CD4-positive, alpha-beta T cell treated with Interferon alpha-2 for 1 hour (primary cell): ENCODE measurements at places on chromosomes 1 and 21.

DNA sequence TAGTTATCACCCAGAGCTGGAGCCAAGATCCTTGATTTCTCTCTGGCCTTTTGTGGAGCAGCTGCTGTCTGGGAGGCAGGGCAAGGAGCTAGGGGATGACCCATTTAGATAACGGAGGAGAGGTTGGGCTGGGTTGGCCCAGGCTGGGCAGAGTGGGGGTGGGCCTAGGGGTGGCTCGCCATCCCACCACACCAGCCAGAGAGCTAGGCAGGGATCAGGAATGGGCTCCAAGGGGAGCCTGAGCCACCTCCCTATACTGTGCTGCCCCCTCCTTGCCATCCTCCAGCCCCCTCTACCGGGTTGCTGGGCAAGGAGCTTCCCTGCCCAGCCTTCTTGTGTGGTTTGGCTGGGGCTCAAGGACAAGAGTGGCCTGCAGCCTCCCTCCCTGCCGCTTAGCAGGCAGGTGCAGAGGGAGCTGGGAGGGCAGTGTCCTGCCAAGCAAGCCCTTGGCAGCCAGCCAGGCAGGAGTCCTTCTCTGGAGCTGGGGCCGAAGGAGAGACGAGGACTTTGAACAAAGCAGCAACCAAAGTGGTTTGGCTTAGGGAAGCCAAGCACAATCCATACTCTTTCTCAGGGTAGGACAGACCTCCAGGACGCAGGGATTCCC is 4.1 kb downstream of the NUAK2 start:
- DNase-seq = no peak

GRCh38 chr1:78718566-78718965 is 68.9 kb downstream of the IFI44 start:
- DNase-seq = no peak

DNA sequence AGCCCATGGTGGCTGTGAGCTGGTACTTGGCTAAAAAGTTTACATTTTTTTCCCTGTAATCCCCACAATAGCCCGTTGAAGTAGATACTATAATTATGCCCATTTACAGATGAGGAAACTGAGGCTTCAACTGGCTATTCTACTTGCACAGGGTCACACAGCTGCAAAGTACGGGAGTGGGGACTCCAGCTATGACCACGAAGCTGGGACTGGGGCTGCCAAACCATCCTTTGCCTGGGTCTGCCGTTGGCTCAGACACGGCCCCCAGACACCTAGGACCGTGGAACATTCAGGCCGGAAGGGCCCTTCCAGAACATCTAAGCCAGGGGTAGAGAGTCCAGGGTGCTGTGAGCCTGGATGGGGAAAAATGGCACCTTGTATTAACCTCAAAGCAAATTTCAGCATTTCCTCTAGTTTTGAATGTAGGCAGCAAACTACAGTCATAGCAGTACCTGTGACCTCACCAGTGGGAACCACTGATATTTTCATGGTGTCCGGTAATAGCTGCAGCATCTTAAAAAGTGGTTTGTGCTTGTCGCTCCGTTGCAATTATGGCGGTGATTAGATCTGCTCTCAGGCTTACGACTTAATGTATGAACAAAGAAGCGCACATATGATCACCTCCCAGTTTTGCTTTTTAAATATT is 4.3 kb downstream of the TP73 start:
- no peak for DNase-seq

- DNase-seq = no peak
Measured at GRCh38 chr1:66351478-66351877, 182.5 kb upstream of the SGIP1 start.

GRCh38 chr21:37848721-37849490 is 67.4 kb downstream of the KCNJ6 start:
- DNase-seq = no peak

GRCh38 chr21:44892536-44893277 is 19.2 kb upstream of the PTTG1IP start:
- DNase-seq = peak; percentile 84

- no peak for DNase-seq
Measured at GRCh38 chr1:181759481-181759880, 276.2 kb downstream of the CACNA1E start.

DNA sequence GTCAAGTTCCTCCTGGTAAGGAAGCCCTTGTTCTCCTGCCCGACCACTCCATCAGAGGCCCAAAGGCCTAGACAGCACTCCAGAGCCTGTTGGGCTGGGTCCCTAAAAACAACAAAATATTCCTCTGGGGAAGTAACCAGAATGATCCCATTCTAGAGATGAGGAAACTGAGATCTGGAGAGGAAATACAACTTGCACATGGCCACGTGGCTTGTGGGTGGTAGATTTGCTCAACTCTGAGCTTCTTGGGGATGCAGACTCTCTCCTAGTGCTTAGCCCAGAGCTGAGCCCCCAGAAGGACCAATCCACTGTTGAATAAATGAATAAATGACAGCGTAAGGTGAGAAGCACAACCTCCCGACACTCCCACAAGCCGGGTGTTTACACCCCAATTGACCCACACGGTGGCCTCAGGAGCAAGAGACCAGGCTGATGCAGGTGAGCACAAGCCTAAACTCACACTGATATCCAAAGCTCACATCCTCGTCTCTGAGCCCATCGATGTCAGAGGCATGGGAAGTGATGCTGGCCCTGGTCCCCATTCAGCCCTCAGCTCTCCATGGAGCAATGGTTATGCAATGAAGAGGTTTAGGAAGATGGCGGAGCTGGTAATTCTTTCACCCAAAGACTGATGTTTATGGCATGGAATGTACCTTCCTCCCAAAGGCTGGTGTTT is 172.5 kb upstream of the EDN2 start:
- no peak for DNase-seq

DNA sequence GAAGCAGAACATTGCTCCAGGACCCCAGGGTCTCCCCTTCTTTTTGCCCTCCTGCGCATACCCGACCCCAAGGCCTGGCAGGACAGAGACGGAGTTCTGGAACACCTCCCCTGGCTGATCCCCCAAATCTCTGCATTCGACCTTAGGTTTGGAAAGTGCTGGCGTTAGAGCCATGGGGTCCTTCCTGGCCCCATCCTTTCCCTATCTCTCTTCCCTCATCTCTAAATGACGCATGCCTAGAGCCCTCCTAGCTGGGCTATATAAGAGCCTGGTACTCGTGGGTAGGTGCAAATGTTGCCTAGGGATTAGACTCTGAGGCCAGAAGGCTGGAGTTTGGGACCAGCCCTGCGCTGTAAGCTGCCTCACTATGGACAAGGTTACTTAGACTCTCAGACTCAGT is 16.6 kb downstream of the SLC26A9 start:
- DNase-seq = no peak

GRCh38 chr1:211126622-211127021 is 7.3 kb downstream of the KCNH1 start:
- DNase-seq = no peak

DNA sequence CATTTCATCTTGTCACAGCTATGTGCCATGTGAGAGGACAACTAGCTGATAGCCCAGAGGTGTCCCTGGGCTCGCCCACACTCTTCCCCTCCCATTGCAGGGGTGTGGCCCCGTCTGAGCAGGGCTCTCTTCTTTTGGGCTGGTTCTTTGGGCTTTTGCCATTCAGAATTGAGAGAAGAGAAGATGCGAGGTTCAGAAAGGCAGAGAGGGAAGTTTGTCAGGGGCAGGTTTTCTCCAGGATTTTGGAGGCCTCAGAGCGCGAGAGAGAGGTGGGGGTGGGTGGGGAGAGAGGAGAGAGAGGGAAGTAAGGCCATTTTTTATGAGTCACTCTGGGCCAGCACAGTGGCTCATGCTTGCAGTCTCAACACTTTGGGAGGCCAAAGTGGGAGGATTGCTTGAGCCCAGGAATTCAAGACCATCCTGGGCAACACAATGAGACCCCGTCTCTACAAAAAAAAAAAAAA is 5.2 kb downstream of the IFI6 start:
- no peak for DNase-seq

GRCh38 chr1:57910305-57910704 is 486.4 kb upstream of the DAB1 start:
- no peak for DNase-seq

GRCh38 chr1:29355375-29355774 is 119.1 kb downstream of the PTPRU start:
- no peak for DNase-seq

DNA sequence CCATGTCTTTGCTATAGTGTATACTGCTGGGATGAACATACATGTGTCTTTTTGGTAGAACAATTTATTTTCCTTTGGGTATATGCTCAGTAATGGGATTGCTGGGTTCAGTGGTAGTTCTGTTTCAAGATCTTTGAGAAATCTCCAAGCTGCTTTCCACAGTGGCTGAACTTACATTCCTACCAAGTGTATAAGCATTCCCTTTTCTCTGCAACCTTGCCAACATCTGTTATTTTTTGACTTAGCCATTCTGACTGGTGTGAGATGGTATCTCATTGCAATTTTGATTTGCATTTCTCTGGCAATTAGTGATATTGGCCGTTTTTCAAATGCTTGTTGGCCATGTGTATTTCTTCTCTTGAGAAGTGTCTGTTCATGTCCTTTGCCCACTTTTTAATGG is 37.5 kb upstream of the ANGPTL1 start:
- DNase-seq = no peak

GRCh38 chr1:41790351-41790750 is 128.4 kb downstream of the HIVEP3 start:
- no peak for DNase-seq

DNA sequence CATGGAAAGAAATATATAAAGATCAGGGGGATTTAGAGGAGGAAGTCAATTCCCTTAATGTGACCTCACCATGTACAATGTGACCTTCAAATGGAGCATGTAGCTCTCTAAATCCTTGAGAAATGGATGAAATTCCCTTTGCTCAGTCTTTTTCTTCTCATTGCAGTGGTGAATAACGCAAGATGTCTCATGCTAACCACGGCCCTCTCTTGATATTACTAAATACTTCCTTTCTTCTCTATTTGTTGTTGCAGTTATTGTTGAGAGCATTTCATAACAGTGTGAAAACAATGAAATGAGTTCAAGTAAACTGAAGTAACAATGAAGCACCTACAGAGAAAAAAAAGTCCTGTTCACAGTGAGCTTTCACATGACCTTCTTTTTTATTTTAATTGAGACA is 55.6 kb downstream of the ZNF281 start:
- no peak for DNase-seq

DNA sequence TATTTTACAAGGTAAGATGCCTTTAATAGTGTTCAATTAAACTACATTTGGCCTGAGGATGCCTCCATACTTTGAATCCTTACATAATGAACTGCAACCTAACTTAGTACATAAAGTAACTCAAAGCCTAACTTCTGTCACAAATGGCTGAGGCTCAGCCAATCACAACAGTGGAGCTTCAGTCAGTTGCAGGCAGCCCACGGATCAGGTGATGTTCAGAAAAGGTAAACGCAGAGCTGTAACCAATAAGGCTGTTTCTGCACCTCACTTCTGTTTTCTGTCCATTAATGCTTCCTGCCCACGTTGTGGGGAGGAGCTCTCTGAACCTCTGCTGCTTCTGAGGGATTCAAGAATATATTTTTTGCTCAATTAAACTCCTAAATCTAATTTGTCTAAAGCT is 94.8 kb upstream of the KIAA0040 start:
- peak; percentile 10 for DNase-seq

- no peak for DNase-seq
Measured at GRCh38 chr1:228976316-228976715, 241.0 kb downstream of the RHOU start.

DNA sequence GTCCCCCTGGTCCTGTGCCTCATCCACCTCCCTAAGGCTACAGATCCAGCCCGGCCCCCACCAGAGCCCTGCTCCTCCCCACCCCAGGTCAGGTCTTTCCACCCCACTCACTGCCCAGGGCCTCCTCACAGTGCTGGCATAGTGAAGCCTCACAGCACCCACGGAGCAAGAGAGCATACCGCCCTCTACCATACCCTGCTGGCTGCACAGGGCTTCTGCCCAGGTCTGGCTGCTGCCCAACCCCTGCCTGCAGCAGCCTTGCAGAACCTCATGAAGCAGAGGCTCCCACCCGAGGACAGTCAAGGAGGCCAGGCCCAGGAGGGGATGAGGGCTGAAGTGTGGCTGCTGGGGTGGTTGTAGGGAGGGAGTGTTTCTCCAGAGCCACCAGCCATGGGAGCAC is 19.7 kb upstream of the ARF1 start:
- DNase-seq = no peak

DNA sequence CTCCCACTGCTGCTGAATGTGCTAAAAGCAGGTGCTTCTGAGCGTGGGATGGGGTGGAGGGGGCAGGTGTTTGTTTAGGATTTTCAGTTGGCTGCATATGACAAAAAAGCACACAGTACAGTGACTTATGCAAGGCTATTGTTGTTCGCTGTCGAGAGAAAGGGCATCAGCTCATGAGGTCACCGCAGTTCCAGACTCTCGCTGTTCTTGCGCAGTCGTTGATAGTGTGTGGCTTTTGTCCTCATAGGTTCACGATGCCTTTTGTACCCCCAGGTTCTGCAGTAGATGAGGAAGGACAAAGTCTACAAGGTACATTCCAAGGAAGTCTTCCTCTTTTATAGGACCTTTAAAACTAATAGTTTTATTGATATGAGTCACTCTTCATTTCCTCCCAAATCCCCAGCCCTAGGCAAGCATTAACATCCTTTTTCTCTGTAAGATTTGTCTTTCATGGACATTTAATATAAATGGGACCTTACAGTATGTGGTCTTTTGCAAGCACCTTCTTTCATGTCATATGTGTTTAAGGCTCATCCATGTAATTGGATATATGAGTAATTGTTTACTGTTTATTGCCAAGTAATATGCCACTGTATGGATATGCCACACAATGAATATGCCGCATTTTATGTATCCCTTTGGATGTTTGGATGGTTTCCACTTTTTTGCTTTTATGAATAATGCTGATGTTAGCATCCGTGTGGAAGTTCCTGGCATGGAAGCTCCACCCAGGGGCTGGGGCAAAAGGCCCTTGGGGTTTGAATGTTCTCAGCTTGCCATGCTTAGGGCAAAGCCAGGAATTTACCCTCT is 14.5 kb upstream of the NLRP3 start:
- DNase-seq = no peak

DNA sequence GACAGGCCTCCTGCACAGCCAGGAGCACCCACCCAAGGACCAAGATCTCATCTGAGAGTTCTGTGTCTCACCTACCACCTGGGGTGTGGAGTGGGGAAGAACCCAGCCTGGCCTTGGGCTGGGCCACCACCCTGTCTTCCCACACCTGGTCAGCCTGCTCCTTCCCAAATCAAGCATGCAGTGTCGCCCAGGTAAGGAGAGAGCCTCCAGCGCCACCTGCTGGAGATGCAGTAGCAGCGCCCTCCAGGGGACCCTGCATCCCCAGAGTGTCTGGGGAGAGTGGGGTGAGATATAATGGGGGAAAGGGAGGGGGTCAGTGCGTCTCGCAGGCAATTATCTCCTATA is 32.3 kb downstream of the KIAA2013 start:
- DNase-seq = peak; percentile 63

DNA sequence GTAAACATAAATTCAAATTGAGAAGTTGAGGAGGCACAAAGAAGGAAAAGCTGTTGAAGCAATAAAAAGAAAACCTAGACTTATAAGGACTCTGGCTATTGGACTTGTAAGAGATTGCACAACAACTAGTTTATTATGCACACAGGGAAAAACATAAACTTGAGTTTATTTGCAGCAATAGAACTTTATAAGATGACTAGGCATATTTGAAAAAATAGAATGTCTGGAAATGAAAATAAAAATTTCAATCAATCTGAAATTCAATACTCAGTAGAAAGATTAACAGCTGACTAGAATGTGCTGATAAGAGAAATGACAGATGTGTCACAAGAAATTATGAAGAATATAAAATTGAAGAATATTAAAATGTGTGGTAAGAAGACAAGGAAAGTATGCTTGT is 505.4 kb upstream of the ZP4 start:
- DNase-seq = no peak

- no peak for DNase-seq
Measured at GRCh38 chr1:106954661-106955229, 101.7 kb upstream of the PRMT6 start.
